Stimulated activated CD4-positive, alpha-beta T cell treated with anti-CD3 and anti-CD28 coated beads, Interleukin-1b, Interleukin-23, amount 100 ng/mL, for 1 hour (primary cell): ENCODE measurements at places on chromosomes 3 and 15.

DNA sequence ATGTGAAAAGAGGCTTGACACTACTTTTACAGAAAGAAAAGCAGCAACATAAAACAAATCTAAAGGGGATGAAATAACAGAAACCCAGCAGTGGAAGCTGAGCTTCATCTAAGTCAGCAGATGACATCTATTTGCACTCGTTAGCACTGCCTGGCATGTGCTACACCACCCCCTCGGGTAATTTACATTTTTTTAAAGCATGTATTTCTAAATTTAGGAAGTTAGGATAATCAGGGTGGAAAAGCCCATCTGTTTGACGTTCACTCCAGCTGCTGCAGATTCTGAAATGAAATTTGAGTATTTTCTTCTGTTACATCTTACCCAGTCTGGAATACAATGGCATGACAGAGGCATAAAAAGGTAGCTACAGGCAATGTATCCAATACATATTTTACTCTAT, 20.7 kb downstream of the IGSF11 start:
- DNase-seq: no peak

GRCh38 chr3:56111606-56112304, 356.5 kb downstream of the ERC2 start:
- DNase-seq: no peak

GRCh38 chr3:136667081-136667480, 85.1 kb downstream of the STAG1 start:
- DNase-seq: no peak

- DNase-seq: no peak
These were observed 361.5 kb upstream of the KCNH8 start for GRCh38 chr3:18786650-18787323.

- peak; percentile 50 for DNase-seq
These were observed 407.2 kb upstream of the TGFBR2 start for GRCh38 chr3:30199096-30199759.

GRCh38 chr3:194327218-194328052, 23.7 kb downstream of the CPN2 start:
- no peak for DNase-seq

- DNase-seq: no peak
These were observed 36.8 kb downstream of the SNTN start for GRCh38 chr3:63689285-63689684.

DNA sequence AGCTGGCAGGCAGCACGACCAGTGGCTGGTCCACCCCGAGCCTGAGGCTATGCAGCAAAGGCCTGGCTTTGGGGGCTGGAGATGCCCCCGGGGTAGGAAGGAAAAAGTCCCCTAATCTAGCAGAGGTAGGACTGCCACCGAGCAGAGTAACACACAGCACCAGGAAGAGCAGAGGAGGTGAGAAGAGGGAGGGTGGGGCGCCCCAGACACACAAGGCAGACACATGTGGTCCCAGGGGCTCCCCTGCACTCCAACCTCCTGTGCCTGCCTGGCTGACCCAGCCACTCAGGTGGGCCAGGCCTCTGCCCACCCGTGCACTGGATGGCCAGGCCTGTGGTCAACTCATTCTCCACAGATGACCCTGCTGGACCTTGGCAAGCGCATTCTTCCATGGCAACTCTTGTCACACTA, 112.4 kb downstream of the ADCY5 start:
- no peak for DNase-seq

DNA sequence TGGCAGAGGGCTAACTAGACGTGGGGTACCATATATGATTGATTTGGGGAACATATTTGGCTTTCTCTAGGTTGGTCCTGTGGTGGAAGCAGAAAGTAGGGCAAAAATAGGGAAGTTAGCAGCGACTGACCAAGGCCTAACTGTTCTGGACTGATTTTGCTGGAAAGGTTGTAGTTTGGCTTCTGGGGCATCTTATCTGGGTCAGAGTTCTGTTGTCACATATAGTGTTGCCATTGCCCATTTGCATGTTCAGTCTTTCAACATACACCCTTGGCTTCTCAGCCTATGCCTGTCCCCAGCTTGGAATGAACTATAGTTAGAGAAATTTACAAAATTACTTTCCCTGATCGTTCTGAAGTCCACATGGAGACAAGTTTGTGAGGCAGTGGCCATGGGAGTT, 426.5 kb downstream of the TBC1D5 start:
- no peak for DNase-seq

GRCh38 chr15:45587095-45587862, at the start of gene BLOC1S6:
TSS of gene BLOC1S6 (plus strand) at chr15:45587379. CDS start at chr15:45587444, 65 bp downstream.
- peak; percentile 50 for DNase-seq

- no peak for DNase-seq
These were observed 1014.1 kb upstream of the SEMA6D start for GRCh38 chr15:46703020-46703861.

DNA sequence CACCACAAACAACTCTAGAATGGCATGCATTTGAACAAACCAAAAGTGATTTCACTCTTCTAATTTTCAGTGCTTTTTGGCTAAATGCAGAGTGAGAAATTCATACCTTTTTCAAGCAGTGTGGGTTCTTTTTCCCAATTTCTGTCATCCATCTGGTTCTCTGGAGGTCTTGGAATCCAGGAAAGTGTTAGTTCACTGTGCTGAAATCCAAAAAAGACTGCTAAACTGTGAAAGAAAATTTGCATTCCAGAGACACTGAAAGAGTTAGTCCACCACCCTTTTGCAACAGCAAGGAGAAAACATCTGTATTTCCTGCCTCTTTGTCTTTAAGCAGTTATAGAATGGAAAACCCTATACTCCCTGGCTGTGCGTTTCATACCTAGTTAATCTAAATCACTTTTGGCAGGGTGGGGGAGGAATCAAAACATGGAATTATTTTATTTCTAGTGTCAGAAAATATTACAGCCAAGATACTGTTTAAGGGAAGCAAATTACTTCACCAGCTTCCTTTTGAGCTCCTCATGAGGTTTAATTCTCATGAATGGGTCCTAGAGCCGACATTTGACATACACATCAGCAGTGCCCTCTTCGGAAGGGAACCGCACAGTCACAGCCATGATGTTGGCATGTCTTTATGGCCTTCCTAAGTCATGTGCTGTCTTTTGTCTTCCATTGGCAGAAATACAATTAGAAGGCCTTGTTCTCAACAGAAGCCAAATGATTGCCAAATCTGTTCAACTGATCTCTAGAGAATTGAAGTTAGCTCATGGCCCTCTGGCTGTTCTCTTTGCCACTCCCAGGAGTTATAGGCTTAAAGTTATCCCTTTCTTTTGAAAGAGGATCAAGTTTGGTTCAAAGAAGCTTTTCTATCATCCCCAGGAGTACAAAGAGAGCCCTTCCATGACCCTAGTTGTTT, 317.7 kb upstream of the TPRG1 start:
- no peak for DNase-seq

- DNase-seq: no peak
These were observed 220.1 kb downstream of the P3H2 start for GRCh38 chr3:189900578-189900977.

DNA sequence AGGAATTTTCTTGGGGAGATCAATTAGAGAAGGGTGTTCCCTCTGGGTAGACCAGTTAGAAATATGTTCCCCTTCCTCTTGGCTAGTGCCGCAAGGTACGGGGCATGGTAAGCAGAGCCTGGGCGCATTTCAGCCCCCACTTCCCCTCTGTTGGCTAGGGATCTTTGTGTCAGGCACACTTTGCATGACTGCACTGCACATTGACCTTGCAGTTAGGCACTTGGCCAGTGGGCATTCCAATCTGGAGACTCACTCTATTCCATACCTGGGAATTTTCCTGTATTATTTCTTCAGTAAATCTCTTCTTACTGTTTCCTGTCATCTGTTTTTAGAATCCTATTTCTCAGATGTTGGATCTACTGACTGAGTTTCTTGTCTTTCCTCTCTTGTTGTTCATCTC, 30.0 kb upstream of the CACNA1D start:
- DNase-seq: no peak

- no peak for DNase-seq
These were observed 410 bp downstream of the PRR23E start for GRCh38 chr3:127193341-127193740.

DNA sequence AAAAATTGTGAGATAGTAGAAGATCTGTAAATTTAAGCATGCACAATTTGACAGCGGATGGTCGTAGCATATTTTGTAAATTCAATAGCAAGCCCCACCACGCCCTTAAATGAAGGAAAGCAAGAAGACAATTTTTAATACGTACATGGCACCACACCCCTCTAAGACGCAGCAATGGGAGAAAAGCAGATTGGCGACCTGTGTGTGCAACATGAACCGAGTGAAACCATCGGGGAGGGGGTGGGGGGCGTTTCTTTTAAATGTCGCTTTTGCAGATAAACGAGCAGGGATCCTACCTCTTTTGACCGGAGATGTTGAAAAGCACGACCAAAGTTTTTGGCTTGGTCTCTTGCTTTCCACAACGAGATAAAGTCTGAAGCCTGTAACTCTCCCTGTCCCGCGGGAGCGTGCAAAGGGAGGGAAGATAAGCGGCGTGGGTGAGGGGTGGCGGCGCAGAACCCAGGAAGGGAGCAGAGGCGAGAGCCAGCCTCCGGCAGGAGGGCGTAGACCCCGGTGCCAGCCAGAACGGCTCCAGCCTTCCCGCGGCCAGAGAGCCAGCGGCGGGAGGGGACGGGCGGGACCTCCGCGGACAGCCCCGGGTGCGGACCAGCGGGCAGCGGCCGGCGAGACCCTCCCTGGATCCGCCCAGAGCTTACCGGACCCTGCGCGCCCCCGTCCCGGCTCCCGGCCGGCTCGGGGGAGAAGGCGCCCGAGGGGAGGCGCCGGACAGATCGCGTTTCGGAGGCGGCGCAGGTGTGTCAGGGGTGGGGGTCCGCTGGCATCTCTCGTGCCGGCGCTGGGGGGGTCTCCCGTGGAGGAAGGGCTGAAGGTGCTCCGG, at the start of gene CHL1:
CHL1 (plus strand) TSS at position 453 of the 838 bp plus-strand sequence. CDS start 123,014 bp downstream, outside the sequence.
- DNase-seq: no peak

- DNase-seq: no peak
These were observed 8.3 kb upstream of the PGPEP1L start for GRCh38 chr15:99015698-99016568.

- no peak for DNase-seq
These were observed 28.6 kb upstream of the NDUFB4 start for GRCh38 chr3:120567370-120568201.

DNA sequence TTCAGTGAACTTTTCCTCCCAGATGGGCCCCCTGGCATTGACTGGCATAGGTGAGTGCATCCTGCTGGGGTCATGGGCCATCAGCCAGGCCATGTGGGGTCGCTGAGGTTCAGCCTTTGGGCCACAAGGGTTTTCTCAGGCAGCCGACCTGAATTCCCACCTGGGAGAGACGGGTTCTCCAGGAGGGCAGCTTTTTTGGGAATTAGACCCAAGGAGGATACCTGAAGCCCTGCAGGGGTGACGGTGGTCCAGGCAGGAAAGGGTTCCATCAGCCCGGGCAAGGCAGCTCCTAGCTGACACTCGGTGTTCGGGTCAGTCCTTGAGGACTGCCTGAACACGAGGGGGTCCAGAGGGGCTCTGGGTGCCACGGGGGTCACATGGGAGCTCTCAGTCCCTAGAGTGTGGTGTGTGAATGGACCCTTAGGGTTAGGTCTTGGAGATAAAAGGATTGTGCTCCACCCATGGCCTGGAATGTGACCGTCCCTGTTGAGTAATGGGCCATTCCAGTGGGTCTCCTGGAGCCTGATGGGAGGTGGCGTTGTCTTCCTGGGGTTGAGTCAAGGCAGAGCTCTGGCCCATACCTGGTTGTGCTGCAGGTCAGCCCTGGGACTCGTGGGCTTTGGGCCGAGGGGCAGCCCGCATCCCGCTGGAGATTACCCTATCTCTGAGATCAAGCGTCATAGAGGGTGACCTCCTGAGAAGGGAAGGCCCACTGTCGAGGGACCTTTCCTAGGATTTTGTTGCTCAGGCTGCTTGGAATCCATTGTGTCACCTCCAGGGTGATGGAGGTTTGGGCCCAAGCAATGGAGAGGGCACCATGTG, 192.8 kb downstream of the UBE3A start:
- no peak for DNase-seq

DNA sequence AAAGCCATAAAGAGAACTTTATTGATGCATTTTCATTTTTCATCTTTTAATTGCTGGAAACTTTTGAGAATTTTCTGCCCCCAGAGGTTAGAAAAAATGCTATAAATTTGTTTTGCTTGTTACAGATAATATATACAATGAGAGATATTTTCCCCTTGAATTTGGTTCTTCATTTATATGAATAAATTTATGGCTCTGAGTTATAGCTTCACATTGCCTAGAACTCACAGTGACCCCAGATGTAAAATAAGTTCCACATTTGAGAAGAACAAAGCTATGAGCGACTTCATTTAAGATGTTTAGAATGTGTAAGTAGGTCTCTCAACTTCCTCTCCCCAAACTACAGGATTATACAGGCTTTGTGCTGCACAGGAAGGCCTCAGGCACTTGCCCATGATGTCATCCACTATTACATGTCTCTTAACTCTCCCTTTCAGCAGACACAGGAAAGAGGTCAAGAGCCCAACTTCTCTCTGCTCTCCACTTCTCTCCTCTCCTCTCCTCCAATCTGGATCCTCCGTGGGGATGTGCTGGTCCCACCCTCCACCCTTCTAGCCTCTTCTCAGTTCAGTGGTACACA, 92.8 kb downstream of the DUT start:
- DNase-seq: no peak

GRCh38 chr15:29700296-29700695, 122.0 kb downstream of the TJP1 start:
- no peak for DNase-seq

GRCh38 chr15:66496951-66497501, 536 bp downstream of the SNAPC5 start:
- no peak for DNase-seq

DNA sequence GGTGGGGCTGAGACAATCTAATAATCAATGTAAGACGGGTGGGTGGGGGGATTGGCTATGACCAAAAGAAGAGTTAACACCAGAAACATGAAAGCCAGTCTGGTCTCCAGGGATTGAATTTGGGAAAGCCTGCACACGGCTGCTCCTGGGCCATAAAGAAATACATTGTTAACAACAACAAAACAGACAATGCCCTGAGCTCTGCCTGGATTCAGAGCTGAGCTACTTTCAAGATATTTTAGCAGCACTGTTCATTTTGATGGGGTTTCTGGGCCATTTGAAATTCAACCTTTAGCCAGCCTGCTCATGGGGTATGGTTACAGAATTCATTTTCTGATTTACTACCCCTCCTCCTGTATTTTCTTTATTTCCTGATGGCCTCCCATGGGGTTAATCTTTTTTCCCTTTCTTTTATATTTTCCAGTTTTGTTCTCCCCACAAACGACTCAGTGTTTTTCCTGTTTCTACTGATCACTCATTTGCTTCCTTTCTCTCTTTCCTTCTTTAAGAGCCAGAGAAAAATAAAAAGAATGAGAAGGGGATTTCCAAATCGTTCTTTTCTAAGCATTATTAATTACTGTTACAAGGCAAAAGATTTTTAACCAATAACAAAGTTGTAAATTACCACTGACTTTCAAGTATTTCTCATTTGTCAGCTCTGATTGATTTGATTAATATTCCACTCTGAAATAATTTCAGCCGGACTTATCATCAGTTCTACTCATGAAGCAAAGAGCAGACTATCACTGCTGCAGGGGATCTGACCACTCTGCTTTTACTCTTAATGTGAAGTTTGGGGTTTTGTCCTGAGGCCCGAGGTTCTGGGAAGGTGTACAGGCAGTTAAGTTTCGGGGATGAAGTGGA, 19.6 kb downstream of the NR2F2 start:
- no peak for DNase-seq
